ENCODE measurements at places on chromosomes 16 and 17.

DNA sequence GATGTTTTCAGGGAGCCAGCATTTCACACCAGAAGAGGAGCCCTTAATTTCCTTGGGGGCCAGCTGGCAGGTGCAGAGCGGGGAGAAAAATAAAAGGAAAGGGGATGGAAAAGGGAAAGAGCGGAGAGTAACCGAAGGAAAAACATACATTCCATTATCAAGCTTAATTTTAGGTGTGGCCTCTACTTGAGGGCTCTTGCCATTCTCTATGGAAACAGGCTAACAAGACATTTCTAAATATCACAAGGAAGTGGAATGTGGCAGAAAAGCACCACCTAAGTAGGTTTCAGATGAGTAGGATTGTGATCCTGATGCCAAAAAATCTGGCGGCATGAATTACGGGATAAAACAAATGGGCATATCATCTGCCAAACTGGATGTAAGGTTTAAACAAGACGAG lies 970 bp upstream of the DYNC1LI2 start:
- DNase-seq = no peak

- no peak for DNase-seq
Measured at GRCh38 chr16:16147316-16147999, 75.8 kb downstream of the ABCC6 start.

- no peak for DNase-seq
Measured at GRCh38 chr17:6104956-6105648, 34.9 kb downstream of the WSCD1 start.

GRCh38 chr16:67504031-67505021 lies 21.0 kb upstream of the AGRP start:
- no peak for DNase-seq

- DNase-seq = peak; percentile 25
Measured at GRCh38 chr17:80999536-81000333, 8.1 kb downstream of the CHMP6 start.

- DNase-seq = no peak
Measured at GRCh38 chr17:17342242-17342945, 39.2 kb downstream of the NT5M start.

GRCh38 chr17:76530811-76531485 lies 6.6 kb downstream of the CYGB start:
- no peak for DNase-seq

DNA sequence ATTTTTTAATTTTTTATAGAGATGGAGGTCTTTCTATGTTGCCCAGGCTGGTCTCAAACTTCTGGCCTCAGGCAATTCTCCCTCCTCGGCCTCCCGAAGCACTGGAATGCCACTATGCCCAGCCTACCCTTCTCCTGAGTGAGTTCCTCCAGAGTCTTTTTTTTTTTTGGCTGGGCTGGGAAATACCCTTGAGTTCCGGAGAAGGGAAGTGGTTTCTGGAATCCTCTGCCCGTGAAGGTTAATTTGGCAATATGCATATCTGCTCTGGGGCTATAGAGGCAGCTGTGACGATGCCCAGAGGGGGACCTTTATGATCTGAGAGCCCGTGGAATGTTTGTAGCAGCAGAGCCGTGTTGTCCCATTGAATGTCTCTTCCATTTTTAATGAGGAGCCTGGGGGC lies 217.5 kb downstream of the RBFOX1 start:
- no peak for DNase-seq

- no peak for DNase-seq
Measured at GRCh38 chr16:73610160-73610559, 562.2 kb upstream of the ZFHX3 start.

DNA sequence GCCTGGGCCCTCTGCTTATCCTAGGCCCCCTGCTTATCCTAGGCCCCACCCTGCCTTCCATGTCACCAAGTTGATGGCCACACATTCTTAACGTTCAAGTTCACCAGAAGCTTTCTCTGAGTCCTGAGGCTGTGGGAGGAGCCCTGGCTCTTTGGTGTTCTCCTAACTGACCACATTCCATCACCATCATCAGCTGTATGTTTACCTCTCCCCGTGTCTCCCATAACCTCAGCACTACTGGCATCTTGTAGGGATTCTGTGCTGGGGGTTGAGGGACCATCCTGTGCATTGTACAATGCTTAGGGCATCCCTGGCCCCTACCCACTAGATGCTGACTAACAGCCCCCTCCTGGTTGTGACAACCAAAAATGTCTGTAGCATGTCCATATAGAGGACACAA lies 99.3 kb downstream of the NDE1 start:
- no peak for DNase-seq

- no peak for DNase-seq
Measured at GRCh38 chr17:74104921-74105320, 98.6 kb upstream of the RPL38 start.

- DNase-seq = peak; percentile 44
Measured at GRCh38 chr17:49779739-49780231, 8.7 kb upstream of the KAT7 start.

- DNase-seq = peak; percentile 13
Measured at GRCh38 chr16:88113545-88114045, 162.4 kb downstream of the BANP start.

DNA sequence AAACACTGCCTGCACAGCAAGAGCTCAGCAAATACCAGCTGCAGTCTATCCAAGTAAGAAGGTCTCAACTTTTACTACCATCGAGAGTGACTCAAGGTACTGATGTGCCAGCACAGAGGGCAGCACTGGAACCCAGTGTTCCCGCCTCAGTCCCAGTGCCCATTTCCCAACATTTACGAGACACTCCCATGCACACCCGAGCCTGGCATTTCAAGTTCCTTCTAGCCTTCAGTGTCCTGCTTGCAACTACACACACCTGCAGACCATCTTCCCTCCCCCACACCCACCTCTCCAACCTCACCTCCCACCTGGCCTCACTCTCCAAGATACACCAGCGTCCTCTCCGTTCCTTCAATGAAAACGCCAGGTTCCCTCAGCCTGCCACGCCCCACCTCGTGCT lies 3.2 kb downstream of the KLHDC4 start:
- DNase-seq = no peak

DNA sequence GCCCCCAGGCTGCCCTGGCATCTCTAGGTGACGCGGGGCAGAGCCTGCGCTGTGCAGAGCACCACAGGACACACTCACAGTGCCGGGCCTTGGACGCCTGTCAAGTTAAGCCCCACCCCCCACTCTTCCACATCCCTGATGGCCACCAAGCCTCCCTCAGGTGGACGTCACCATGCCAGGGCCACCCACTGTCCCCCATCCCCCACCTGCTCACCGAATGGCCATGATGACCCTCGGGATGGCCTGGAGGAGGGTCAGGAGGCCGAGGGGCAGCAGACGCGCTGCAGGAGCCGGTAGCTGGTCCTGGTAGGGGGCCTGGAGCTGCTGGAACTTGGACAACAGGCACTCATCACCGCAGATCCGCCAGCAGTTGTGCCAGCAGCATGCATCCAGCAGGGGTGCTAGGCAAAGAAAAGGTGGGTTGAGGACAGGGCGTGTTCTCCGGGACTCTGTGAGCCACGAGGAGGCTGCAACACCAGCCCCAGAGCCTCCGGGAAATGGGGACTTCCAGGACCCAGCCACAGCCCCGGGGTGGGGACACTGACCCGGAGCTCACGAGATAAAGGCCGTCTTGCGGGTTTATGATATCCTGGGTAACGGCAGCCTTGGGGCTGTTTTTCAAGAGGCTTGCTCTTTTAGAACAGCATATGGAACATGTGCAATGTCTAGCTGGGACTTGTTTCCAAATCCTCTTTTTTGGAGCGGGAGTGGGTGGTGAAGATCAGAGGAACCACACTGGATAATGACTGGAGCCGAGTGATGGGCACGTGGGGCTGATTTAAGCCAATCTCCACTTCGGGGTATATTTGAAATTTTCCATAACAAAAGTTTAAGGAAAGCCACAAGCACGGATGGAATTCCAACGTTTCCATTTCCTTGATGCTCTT lies 11.4 kb downstream of the C16orf95 start:
- DNase-seq = no peak

DNA sequence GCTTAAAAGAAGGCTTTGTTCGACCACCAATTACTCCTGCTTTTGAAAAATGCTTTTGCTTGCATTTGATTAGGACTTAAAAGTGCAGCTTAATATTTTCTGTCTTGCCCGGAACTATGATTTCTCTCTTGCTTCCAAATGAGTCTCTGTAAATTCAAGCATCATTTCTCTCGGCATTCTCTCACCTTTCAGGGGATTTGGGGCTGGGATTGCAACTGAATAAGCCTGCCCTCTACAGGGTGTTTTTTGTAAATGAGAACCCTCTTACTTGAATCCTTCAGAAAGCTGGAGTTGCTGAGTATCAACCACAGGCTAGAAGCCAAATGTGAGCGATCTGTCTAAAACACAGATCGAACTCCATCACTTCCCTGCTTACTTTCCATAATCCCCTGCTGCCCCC lies 234.6 kb downstream of the TMEM114 start:
- no peak for DNase-seq

DNA sequence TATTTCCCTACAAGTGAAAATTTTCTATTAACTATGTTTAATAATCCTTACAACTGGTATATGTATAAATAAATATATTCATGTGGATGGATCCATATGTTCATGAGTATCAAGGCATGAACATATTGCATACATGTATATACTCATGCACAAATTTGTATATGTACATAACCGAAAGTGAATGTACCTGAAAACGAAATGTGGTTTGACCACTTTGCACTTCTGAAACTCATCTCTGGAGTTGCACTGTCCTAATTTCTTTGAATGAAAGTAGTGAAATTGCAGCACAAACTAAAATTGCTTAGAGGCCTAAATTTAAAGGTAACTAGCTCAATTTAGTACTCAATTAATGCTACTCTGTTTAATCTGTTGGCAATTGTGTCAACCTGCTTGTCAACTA lies 27.4 kb upstream of the GNAO1 start:
- DNase-seq = no peak

GRCh38 chr16:68426347-68426652 lies 22.0 kb downstream of the SMPD3 start:
- no peak for DNase-seq

DNA sequence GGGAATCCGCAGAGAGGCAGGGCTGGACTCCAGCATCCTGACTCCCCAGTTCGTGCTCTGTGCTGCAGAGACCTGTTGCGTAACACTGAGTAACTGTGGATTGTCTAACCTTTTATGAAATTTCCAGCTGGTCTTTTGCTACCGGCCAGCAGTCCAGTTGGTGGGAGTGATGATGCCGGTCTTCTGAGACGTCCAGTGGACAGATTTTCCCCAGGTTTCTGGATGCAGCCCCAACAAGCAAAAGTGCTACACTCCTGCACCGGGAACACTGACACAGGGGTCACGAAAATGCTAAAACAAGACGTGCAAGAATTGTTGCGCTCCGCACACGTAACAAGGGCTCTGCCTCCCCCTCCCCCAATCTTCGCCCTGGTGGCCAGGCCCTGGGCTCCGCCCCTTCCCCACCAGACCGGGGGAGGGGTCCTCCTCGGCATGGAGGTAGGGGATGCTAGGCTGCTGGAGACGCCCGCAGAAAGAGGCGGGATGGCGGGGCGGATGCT lies 701 bp upstream of the MRC2 start:
- DNase-seq = peak; percentile 90

DNA sequence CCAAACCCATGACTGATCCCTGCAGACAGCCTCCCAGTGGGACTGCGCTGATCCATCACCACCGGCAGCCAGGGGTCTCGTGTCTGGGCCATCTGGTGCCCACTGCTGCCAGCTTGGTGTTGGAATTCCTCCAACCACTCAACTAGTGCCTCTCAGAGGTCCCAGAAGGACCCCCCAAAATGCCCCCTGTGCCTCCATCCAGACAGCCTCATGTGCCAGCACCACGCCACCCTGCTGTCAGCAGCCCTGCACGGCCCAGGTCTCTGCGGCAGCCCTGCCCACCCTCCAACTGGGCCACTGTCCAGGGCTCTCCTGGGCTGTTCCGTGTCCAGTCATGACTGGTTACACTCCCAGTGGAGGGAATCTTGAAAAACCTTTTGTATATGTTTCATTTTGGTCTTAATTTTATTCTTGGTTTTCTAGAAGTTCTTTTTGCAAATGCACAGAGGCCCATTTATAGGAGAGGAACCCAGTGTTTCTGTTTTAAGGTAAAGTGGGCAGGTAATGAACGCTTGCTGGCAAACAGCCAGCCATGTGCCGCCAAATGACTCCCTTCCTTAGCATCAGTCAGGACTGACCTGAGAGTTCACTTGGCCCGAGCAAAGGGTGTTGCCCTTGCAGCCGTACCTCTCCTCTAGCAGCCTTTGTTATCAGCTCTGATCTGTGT lies 34.6 kb downstream of the GRIN2C start:
- DNase-seq = no peak

DNA sequence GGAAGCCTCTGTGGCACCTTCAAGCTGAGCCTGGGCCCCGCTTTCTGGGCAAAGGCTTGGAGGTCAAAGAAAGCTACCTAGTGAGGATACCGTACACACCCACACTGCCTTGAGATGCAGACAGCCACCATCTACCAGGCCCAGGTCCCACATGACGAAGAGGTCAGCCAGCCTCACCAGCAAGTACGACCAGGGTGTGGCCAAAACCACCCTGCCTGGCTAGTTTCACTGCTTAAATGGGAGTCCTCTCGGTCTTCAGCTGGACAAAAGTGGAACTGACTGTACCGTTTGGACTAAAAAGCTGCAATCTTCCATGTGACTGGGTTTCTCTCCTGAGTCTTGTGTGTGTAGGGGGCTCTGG lies 21.6 kb downstream of the VASN start:
- DNase-seq = peak; percentile 61

DNA sequence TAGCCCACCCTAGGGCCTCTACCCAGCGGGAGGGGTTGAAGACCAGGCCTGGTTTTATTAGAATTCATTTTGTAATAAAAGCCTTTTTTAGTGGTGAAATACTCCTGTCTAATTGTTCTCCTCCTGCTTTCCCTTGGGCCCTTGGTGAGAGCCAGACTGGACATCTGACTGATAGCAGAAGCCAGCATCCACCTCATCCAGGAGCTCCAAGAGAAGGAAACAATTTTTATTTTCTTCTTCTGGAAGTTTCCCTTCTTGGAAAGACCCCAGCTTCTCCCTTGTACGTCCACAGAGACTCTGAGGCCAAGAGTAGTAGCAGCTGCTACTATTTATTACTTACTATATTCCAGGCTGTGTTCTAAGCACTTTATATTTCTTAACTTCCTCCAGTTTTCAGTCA lies 4.0 kb upstream of the PHKG2 start:
- no peak for DNase-seq

DNA sequence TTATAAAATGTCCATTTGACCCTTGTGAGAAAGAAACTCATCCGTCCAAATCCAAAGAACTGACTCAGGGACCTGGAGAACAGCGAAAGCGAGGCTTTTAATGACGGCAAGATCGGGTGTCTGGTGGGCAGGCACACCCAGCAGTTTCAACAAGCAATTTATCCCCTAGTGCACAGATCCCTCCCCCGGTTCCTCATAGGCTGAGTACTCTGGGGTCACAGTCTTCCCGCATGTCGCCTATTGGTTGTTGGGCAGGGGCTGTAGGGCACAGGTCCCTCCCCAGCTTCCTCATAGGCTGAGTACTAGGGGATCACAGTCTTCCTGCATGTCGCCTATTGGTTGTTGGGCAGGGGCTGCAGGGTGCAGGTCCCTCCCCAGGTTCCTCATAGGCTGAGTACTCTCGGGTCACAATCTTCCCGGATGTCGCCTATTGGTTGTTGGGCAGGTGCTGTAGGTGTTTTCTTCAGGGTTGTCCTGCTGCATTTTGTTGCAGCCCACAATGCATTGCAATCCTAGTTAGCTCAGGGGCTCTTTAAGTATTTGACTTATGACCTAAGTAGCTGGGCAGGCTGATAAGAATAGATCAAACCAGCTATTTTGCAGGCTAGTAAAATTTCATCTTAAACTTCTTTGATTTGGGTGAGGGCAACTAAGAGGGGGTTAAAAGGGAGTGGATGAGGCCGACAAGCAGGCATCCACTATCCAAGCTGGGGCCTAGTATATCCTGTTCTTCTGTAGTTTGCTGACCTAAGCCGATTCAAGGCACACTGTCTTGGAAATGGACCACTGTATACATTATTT lies 3.6 kb upstream of the UTS2R start:
- no peak for DNase-seq

GRCh38 chr16:56336071-56336688 lies 89.2 kb downstream of the AMFR start:
- DNase-seq = no peak

Data from left hindlimb (tissue), 1 donor.